GM04503 (cell line): ENCODE measurements at places on chromosomes 1 and 21.
A peak's percentile ranks its signal among the peaks of the same experiment; 100 is the strongest.

DNA sequence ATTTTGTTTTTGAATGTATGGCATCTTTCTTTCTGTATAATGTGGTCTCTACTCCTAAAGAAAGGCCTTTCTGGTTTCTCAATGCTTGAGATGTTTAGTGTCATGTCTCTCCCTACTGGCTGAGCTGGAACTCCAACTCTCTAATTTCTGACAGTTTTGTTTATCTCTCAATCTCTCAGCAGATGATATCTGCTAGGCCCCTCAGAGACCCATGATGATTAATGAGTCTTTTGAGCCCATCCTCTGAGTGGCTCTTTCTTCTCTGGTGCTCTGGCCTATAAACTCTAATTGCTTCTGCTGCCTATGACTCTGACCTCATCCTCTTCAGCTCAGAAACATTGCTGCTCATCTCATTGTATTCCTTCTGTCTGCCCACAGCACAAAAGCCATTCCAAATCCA lies 46.6 kb downstream of the CRB1 start:
- DNase-seq: no peak

DNA sequence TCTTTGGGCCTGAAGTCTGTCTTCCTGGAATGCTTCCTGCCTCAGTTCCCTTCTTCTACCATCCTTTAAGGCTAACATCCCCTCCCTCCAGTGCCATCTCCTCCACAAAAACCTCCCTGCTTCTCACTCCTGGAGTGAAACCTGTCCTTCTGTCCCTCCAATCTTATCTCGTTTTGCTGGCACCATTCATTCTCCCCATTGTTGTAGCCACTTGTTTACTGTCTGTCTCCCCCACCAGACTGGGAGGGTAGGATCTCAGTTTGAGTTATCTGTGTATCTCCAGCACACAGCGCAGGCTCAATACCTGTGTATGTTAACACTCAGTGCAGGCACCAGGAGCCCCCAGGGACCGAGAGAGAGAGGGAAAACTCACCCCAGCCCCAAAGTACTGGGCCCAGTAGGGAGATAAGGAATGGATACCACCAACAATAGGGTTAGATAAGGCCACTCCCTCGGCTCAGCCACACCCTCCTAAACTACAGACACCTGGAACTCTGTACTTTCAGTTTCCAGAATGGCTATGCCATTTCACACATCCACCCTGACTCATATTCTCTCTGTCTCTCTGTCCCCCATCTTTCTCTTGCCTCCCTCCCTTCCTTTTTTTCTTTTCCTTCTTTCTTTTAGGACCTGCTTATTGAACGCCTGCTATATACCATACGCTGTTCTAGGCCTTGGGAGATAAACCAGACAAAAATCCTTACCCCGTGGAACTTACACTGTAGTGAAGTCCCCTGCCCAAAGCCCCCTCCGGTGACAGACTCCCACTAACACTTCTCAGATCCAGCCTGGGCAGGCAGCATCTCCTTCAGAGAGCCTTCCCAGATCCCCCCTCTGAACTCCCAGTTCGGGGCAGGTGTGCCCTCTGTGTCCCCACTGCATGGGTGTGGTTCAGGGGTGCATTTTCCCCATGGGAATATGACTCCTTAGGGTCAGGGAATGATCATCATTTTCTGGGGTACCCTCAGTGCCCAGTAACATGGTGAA lies 3.3 kb upstream of the SSBP3 start:
- no peak for DNase-seq

DNA sequence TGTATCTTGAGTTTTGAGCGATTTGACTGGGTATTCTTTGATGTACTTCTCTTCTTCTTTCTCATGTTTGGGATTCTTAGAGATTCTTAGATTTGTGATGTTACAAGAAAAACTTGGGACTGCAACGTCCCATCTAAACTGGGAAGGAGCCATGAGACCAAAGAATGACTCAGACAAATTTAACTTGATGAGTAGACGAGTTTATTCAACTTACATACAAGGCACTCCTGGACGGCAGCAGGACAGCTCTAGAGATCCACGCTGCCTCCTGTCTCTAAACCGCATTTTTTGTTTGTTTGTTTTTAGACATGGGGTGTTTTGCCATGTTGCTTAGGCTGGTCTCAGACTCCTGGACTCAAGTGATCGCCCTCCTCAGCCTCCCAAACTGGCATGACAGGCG lies 137.1 kb downstream of the PIK3R3 start:
- no peak for DNase-seq

GRCh38 chr1:65476327-65476726 lies 55.9 kb downstream of the LEPR start:
- no peak for DNase-seq

- no peak for DNase-seq
These were observed 84.7 kb downstream of the LRRC53 start for GRCh38 chr1:74427681-74428080.

DNA sequence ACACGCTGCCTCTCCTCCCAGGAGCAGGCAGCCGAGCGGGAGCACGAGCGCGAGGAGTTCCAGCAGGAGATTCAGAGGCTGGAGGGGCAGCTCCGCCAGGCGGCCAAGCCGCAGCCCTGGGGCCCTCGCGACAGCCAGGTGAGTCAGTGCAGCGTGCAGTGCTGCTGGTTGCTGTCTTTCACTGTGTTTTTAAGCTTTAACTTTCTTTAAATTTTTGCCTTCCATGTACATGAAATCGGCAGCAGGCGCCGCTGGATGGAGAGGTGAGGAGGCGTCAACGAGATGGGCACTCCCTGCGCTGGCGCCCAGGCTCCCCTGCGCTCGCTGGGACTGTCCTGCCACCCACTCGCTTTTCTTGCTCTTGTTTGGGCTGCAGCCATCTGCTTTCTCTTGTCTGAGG lies 60.7 kb upstream of the DIP2A start:
- DNase-seq: no peak

- no peak for DNase-seq
These were observed 115.1 kb downstream of the SLC30A10 start for GRCh38 chr1:219813294-219813693.

DNA sequence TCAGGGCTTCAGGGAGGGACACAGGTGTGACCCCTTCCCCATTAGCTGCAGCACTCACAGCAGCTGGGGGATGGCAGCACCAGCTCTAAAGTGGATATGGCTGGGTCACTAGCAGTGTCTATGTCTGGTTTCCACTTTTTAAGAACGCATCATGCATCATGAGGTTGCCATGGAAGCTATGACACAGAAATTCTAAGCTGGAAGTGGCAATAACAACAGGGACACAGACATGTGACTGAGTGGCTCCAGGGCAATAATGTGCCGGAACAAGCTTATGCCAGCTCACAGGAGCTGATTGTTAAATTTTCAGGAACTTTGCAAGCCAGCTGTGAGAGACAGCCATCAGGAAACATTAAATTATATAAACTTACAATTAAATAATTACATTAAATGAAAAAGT lies 51.2 kb upstream of the NFASC start:
- no peak for DNase-seq

GRCh38 chr1:30912224-30912623 lies 3.7 kb upstream of the SDC3 start:
- no peak for DNase-seq

DNA sequence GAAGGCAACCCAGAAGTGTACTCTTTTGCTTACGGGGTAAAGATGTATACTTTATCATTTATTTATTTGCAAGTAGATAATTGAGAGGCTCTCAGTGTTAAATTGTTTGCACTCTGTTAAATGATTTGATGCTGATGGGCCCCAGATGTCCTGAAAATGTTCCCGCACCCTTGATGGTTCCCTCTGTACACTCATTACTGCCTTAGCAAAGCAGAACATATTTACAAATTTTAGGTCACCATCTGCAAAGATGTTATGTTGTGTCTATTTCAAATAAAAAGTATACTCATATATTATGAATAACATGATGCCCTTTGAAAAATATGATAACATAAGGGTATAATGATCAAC lies 240.5 kb upstream of the SNX7 start:
- DNase-seq: no peak

- DNase-seq: peak; percentile 83
These were observed 98.1 kb downstream of the ADSS2 start for GRCh38 chr1:244353551-244354091.

- DNase-seq: no peak
These were observed 30.5 kb upstream of the WNT2B start for GRCh38 chr1:112478314-112478713.
